Midbrain (tissue), 1 donor: ENCODE measurements at places on chromosomes 5 and 9.

- DNase-seq: no peak
These were observed 101.2 kb downstream of the ZCCHC7 start for GRCh38 chr9:37221489-37222106.

- DNase-seq: no peak
These were observed 134.4 kb downstream of the CACNA1B start for GRCh38 chr9:138011951-138012500.

DNA sequence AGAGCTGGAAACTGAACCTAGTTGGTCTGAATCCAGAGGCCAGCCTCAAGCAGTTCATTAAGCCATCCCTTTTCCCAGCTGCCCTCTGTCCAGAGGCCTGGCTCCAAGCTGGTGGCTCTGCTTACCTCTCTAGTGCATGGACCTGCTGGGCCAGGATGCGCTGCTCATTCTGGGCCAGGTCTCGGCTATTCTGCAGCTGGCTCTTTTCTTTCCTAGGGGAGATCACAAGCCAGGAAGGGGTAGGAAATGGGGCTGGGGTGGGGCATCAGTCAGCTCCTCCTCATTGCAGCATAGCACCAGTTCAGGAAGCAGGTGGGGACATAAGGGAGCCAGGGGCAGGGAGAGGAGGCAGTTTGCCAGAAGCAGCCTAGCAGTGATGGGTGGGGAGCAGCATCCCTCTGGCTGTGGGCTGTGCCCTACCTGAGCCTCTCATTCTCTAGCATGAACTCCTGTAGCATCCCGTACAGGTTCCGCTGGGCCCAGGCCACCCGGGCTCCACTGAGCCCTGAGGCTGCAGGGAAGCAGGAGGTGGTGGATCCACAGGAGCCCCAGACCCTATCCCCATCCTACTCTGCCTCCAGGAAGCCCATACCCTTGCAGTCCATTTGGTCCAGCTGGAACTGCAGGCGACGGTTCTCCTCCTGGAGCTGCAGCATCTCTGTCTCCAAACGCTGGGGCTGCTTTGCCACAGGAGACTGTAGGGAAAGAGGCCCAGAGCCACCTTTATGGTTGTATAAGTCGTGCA lies 5.2 kb downstream of the KIF12 start:
- no peak for DNase-seq

GRCh38 chr9:84226126-84226525 lies 114.4 kb downstream of the SLC28A3 start:
- DNase-seq: no peak

DNA sequence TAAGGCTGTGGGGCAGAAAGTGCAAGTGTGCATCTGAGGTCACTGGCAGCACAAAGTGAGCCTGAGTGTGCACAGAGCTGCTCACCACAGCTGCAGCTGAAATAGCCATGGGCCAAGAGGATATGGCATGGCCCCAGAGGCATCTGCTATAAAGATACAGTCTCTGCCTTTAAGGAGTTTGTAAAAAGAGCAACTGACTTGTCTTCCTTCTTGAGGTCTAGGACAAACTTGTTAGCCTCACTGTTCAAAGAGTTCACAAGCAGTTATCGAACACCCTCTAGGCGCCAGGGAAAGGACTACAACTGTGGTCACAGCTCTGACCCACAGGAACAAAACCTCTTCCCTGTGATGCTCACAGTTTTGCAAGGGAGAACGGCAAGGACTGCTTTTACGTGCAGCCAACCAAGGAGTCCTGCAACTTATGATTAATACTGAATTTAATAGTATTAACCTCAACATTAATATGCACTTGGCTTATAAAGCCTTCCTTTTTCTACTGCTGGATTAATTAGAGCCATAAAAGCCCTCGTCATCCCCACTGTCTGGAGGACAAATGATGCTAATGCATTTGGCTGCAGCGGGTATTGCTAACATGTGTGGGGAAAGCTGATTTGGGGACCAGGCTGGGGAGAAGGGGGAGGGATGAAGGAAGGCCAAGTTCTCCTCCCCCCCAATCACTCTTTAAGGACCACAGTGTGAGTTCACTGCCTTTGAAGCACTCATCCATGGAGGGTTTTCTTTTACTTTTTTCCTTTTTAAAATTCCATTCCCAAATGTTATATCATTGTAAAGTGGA lies 189.8 kb upstream of the TRIM32 start:
- no peak for DNase-seq

DNA sequence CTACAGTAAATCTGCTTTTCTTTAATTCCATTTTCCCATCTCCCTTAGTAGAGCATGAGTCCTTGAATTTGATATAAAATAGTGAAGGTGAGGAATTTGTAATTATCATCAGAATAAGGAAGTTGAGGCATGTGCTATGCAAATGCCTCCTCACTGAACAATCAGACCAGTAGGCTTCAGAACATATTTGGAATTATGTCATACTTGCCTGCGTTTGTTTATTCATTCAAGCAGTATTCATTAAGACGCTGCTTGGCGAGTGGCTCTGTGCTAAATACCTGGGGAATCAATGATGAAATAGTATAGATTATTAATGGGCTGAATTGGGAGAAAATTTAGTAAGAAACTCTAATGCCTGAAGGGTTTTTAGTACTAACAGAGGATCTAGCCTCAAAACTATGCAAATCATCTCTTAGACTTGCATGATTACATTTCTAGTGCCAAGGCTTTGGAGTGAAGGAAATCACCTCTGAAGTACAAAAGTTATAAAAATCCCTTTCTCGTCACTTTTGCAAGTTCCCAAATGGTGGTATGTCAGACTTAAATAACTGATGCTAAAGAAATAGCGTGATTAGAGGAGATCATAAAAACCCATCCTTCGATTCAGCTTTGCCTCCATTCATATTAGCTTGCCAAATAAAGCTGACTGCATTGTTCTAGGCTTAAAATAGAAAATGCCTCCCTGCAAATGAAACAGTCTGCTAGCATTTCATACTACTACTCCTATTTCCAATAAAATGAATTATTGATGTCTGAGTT lies 141.7 kb downstream of the PCSK5 start:
- DNase-seq: no peak

- DNase-seq: no peak
These were observed 151.8 kb upstream of the MSX2 start for GRCh38 chr5:174572591-174572990.

DNA sequence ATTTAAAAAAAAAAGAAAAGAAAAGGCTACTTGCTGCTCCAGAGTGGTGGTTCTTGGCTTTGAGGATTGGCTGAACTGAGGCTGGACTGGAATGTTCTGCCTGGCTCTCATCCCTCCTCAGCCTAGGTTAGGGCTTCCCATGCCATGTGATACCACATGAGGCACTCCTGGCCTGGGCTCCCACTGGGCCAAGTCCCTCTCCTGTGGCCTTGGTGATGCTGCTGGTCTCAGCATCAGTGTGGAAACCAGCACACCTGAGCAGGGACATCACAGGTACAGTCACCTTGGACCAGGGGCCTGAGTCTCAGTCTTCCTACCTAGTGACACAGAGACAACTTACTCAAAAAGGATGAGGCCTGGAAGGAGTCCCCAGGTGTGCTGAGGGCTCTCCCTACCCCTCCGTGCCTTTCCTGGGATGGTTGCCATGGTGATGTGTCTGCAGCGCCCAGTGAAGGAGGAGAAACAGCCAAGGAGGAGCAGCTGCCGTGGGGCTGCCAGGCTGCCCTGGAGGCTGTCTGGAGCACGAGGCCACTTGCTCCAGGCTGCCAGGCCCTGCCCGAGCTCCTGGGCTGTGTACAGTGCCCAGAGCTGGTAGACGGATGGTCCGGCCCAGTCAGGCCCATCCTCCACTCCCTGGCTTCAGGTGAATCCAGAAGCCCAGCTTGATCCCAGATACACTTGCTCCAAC lies 71.0 kb downstream of the WNK2 start:
- DNase-seq: peak; percentile 27
